BJ (cell line): ENCODE measurements at places on chromosomes 5 and 9.

GRCh38 chr9:15785584-15785983 is 232.7 kb downstream of the CCDC171 start:
- DNase-seq: no peak

- DNase-seq: no peak
Measured at GRCh38 chr5:31577438-31577837, 45.3 kb downstream of the C5orf22 start.

DNA sequence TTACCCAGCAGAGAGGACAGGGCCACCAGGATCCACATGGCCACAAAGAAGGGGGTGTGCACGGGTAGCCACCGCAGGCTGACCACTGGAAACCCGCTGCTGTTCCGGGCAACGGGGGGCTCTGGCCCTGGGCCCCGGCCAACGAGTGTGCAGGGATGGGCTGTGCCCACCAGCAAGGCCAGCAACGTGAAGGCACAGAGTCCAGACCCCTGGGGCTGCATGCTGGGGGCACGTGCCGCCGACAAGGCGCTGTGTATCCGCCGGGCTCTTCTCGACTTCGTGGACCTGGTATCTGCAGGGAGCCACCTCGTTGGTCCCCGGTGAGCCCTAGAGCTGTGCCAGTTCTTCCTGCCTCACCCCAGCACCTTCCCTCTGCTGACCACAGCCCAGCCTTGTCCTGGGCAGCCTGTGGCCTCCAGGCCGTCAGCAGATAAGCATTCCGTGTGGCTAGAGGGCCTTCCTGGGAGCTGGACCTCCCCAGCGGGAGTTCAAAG is 42.2 kb upstream of the CEP72 start:
- no peak for DNase-seq

- DNase-seq: no peak
Measured at GRCh38 chr9:24011881-24012280, 185.8 kb upstream of the ELAVL2 start.

DNA sequence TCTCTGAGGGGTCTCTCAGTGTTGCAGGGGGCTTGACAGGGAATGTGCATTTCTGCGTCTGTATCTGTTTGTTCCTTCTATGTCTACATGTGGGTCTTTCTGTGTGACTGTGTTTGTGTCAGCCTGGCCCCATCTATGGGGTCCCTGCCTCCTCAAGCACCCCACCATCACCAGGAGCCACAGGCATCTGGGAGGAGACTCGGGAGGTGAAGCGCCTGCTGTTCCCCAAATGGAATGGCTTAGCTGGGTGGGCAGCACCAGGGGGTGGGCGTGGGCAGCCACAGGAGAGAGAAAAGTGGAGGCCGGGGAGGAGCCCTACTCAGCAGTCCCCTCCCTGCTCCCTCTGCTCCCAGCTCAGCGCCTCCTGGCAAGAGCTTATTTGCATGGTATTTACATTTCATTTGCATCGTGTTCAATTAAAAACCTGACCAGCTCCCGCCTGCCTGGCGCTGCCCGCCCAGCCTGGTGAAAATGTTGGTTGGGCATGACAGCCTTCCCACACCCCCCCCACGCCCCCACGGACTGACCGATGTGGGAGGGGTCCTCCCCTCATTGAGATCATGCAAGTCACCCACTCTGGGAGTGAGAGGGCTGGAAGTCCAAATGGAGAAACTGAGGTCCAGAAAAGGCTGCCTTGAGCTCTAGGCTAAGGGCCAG is 50.5 kb downstream of the CXXC5 start:
- DNase-seq: no peak

DNA sequence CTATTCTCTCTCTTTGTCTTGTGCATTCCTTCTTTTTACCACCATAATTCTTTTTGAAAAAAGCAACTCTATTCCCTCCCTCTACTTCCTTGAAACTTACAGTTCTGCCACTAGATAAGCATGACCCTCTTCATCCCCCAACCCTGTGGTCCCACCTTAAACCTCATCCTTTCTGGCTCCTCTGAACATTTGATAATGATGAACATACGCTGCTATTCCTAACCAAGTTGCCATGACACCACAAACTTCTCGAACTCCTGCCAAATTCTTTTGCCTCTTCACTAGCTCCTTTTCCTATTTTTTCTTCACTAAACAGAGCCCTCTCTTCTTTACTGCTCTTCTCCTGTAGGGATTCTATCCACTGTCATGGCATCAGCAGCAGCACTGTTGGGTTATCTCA is 57.1 kb downstream of the MOCS2 start:
- no peak for DNase-seq

GRCh38 chr5:84259283-84260045 is 125.2 kb downstream of the EDIL3 start:
- no peak for DNase-seq

- no peak for DNase-seq
Measured at GRCh38 chr5:125549322-125549911, 803.0 kb upstream of the ZNF608 start.

GRCh38 chr5:125700380-125700861 is 722.8 kb upstream of the GRAMD2B start:
- DNase-seq: no peak

DNA sequence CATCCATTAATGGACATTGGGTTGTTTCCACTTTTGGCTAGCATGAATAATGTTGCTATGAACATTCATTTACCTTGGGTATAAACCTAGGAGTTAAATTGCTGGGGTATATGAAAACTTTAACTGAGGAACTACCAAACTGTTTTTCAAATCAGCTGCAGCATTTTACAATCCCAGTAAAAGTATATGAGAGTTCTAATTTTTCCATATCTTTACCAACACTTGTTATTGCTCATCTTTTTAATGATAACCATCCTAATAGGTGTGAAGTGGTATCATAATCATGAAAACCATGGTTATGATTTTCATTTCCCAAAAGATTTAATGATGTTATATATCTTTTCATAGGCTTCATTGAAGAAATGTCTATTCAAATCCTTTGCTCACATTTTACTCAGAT is 15.5 kb upstream of the FBXO38 start:
- DNase-seq: no peak

GRCh38 chr5:90602681-90603080 is 44.1 kb downstream of the ADGRV1 start:
- no peak for DNase-seq

DNA sequence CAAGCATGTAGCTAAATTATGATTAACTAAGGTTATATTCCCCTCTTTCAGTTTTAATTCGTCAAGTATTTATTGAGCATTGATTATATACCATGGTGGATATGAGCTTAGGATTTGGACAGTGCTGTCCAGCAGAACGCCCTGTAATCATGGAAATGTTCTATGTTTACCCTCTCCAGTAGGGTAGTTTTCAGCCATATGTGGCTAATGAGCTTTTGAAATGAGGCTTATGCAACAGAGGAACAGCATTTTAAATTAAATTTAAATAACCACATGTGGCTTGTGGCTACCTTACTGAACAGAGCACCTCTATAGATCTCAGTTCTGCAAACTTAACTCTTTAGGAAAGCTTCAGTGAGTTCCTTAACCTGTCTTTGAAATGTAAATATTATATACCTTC is 59.1 kb downstream of the JMY start:
- no peak for DNase-seq

DNA sequence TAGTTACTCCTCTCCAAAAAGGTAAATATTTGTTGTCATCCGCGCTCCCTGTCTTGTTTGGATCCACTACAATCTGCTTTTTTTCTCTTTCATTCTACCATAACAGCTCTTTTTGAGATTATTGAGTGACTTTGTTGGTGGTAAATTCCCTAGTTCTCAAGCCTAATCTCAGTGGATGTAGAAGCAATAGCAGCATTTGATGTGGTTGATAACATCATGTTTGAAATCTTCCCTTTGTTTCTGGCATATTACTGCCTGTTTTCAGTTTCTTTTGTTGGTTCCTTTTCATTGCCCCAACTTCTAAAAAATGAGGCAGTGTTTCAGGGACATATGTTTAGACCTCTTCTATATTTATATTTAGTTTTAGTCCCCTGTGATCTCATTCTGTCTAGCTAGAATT is 8.9 kb downstream of the CDC42SE2 start:
- DNase-seq: no peak

DNA sequence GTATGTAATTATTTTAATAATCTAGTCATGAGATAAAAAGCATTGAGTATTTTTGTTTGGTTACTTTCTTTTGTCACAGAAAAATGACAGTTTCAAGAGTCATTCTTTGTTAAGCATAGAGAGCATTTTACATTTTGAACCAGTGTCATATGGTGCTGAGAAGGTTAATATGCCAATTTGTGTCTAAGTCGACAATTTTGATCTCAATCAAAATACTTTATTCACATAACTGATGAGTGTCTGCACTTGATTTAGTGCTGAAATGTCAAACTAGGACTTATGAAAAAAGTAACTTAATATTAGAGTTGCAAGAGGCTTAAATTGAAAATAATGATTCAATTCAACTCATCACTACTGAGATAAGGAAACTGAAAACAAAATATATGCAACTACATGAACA is 1804.6 kb upstream of the ACO1 start:
- no peak for DNase-seq

- no peak for DNase-seq
Measured at GRCh38 chr5:95969651-95970358, 8.2 kb upstream of the ELL2 start.

- DNase-seq: no peak
Measured at GRCh38 chr5:153168241-153168640, 322.2 kb upstream of the GRIA1 start.

DNA sequence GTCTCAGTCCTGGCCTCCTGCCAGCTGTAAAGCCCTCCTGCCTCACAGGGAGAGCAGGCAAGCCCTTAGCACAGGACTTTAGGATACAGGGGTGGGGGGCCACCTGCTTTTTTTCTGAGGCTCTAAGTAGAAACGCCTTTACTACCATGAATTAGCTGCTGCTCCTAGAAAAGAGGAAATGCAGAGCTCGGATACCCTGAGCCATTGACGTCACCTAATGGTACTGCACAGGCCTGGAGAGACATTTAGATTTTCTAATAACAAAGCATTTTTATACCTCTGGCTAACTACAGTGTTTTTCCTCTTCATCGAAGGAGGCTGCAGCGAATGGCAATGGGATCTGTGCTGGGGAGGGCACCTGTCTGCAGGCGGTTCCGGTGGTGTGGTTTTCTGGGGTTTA is 137.0 kb downstream of the WDR41 start:
- DNase-seq: no peak

- DNase-seq: no peak
Measured at GRCh38 chr5:54309276-54309675, 1.1 kb downstream of the ARL15 start.

- peak; percentile 72 for DNase-seq
Measured at GRCh38 chr9:81619353-81620001, 69.9 kb downstream of the TLE1 start.

DNA sequence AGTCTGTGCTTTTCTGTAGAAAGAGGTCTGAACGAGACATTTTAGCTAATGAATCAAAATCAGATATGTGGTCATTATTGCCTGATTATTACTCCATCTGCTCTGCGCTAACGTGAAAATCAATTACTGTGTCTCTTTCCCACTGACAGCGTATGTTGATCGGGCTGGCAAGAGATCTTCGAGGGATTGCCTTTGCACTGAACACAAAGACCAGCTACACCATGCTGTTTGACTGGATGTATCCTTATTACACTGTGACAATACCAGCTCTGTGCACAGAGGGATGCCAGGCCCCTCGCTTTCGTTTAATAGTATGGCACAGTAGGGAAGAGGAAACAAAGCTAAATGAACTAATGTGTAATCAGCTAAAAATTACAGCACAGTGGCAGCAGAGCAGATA is 103.7 kb upstream of the TLX3 start:
- DNase-seq: no peak

- no peak for DNase-seq
Measured at GRCh38 chr9:126505697-126506346, 107.9 kb upstream of the LMX1B start.

DNA sequence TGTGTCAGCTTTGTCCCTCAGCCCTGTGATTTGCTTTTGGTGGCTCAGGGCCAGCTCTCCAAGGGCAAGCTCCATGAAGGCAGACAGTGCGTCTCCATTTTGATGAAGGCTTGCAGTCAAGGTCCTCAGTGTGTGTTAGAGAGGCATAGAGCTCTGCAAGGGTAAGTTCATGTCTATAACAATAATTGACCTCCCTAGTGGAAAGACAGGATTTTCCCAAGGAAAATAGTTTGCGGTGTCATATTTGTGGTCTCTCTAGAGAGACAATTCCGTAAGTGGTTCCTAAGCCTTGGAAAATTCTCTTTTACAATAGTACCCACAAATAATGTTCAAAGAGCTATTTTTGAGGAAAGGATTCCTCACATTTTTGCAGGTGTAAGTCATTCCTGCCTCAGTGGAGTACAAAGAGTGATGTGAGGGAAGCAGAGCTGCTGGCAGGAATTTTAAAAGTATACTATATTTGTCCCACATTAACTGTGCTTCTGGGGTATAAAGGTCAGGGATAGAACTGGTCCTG is 40.2 kb downstream of the SLC1A3 start:
- DNase-seq: no peak

- DNase-seq: no peak
Measured at GRCh38 chr5:170614065-170614490, 110.3 kb downstream of the KCNIP1 start.

DNA sequence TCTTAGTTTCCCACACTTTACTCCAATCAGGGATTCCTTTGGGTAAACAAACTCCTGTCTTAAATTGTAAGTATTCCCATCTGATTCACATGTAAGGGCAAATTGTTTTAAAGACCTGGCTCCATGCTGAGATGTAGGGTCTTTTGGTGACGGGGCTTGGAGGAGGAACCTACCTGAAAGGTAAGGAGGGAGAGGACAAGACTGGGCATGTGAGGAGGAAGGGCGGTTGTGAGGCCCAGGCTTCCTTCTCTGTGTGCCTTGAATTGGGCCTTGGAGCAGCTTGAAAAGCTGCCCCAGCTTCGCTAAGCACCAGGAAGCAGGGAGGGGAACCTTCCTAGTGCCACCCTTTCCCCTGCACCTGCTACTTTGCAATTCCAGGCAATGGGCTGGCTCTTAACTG is 86.8 kb downstream of the C9orf152 start:
- no peak for DNase-seq

DNA sequence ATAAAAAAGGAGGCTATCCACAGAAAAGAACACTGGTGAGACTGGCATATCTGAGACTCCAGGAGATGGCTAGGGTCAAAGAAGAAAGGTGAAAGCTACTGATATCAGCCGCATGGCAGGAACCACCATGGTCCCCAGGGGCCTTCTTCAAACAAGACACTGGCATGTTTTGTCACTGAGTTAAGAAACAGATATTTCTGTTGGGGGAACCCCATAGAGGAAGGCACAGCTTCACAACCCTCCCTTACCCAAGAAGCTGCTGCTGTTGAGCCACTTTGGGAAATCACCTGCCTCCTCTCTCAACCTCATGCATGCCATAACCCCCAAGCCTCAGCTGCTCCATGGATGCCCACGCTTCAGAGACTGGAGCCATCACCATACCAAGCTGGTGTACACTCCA is 13.3 kb upstream of the BTNL3 start:
- DNase-seq: no peak
